ENCODE measurements at places on chromosomes 6 and 20.

- no peak overlapping the region for H3K27ac ChIP-seq
- no peak overlapping the region for H3K4me3 ChIP-seq
- no peaks in the 10 kb centered on the region for H3K4me1 ChIP-seq
- no peaks in the 10 kb centered on the region for H3K27me3 ChIP-seq
- no peaks in the 10 kb centered on the region for H3K36me3 ChIP-seq
These were observed 2.1 kb downstream of the SCUBE3 start for GRCh38 chr6:35215665-35216411.

- no peaks in the 10 kb centered on the region for H3K4me1 ChIP-seq
- H3K27ac ChIP-seq = no peak overlapping the region
- no peak for DNase-seq
- no peak overlapping the region for H3K4me3 ChIP-seq
These were observed 98.1 kb upstream of the ASCC3 start for GRCh38 chr6:100979267-100979666.

GRCh38 chr6:18451756-18452155, 64.6 kb downstream of the RNF144B start:
- no peak overlapping the region for H3K4me3 ChIP-seq
- H3K4me1 ChIP-seq = no peaks in the 10 kb centered on the region
- H3K27me3 ChIP-seq = no peaks in the 10 kb centered on the region
- DNase-seq = no peak

DNA sequence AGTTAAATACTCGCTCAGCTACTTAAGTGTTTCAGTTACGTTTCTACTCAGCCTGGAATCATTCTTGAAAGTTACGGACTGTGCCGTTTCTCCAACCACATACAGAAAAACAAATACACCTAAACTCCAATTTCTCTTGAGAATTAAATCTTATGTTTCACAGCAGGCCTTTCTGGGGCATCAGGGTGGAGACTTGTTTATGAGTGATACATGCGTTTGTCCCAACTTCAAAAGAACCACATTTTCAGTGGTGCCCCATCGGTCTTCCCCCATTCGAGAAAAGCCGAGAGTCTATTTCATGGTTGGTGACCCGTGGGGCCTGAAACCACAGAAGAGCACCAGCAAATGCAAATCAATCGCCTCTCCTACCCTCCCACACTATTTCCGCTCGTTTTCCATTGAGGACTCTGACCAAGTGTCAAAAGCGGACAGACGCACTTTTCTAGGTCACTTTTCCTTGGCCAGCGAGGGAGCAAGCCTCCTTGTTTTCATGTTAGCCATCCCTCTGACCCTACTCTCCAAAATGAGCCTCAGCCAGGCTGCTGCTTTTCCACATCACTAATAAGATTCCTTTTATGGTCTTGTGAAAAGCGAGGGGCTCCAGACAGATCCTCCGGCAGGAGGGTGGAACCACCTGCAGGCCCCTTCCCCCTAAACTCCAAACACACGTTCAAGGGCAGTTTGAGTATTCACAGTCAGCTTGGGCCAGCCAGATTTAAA, 3.1 kb downstream of the JAG1 start:
- no peaks in the 10 kb centered on the region for H3K27me3 ChIP-seq
- no peak for DNase-seq
- peaks cover 40% of the 10 kb centered on the region for H3K36me3 ChIP-seq
- peaks cover 36% of the 10 kb centered on the region for H3K4me1 ChIP-seq
- no peak overlapping the region for H3K27ac ChIP-seq

DNA sequence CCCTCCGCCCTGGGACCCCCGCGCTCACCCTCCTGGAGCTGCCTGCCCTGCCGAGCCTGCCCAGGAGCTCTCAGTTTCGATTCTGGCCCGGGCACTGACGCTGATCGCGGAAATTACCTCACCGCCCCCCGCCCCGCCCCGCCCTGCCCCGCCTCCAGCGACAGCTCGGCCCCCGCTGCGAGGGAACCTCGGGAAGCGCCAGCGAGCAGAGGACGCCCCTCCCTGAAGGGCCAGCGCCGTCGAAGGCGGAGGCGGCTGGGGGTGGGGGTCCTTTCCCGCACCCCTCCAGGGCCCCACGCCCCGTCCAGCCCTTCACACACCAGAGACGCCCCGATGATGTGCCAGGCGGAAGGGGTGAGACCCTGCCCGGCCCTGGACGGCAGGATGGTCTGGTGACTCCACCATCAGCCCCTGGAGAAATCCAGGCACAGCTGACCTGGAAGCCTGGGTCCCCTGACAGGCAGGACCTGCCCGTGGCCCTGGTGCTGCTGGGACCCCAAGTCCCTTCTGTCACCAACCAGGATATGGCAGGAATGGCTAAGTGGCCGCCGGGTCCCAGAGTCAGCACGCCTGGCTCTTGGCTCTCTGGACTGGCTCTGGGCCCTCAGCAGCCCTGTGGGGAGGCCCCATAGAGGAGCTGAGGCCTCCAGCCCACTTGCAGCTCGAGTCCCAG, at the start of gene HELZ2:
Gene HELZ2, minus strand, starts transcription at position 84 of the 673 bp plus-strand sequence. CDS start 1,854 bp downstream, outside the sequence.
- H3K27ac ChIP-seq = peak within 1 kb of the TSS; percentile 71
- DNase-seq = peak; percentile 90
- H3K4me1 ChIP-seq = peaks cover 28% of the 10 kb centered on the region
- peak within 1 kb of the TSS; percentile 79 for H3K4me3 ChIP-seq
- peaks cover 6% of the 10 kb centered on the region for H3K36me3 ChIP-seq

- DNase-seq = no peak
- H3K4me3 ChIP-seq = no peak overlapping the region
- peaks cover 5% of the 10 kb centered on the region for H3K36me3 ChIP-seq
These were observed 8.8 kb downstream of the THBS2 start for GRCh38 chr6:169244684-169245383.

DNA sequence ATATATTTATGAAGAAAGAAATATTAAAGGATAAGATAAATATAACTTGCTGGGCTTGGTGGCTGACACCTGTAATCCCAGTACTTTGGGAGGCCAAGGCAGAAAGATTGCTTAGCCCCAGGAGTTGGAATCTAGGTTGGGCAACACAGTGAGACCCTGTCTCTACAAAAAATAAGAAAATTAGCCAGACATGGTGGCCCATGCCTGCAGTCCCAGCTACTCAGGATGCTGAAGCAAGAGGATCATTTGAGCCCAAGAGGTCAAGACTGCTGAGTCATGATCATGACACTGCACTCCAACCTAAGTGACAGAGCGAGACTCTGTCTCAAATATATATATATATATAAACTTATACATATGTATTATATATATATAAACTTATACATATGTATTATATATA, 164.0 kb downstream of the MRPL14 start:
- H3K4me3 ChIP-seq = no peak overlapping the region
- H3K4me1 ChIP-seq = peaks cover 14% of the 10 kb centered on the region
- no peak overlapping the region for H3K27ac ChIP-seq
- H3K36me3 ChIP-seq = no peaks in the 10 kb centered on the region
- DNase-seq = no peak

DNA sequence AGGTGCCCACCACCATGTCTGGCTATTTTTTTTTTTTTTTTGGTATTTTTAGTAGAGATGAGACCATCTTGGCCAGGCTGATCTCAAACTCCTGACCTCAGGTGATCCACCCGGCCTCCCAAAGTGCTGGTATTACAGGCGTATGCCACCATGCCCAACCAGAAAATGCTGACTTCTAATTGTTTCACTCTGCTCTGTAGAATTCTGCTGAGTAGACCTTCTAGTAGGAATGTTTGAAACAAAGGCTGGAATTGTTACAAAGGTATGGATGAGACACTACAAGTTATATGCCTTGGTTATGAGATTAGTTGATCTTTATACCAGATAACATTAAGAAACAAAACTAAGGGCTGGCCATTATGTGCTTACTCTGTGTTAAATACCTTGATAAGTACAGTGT, 44.8 kb downstream of the MEP1A start:
- no peak overlapping the region for H3K4me3 ChIP-seq
- DNase-seq = no peak
- no peaks in the 10 kb centered on the region for H3K36me3 ChIP-seq
- no peaks in the 10 kb centered on the region for H3K27me3 ChIP-seq
- H3K27ac ChIP-seq = no peak overlapping the region
- no peaks in the 10 kb centered on the region for H3K4me1 ChIP-seq

GRCh38 chr20:6169251-6169650, 46.4 kb upstream of the FERMT1 start:
- no peak for DNase-seq
- H3K4me1 ChIP-seq = no peaks in the 10 kb centered on the region
- H3K4me3 ChIP-seq = no peak overlapping the region
- H3K27me3 ChIP-seq = no peaks in the 10 kb centered on the region

GRCh38 chr6:38326837-38327236, 312.9 kb downstream of the BTBD9 start:
- H3K27ac ChIP-seq = no peak overlapping the region
- H3K27me3 ChIP-seq = no peaks in the 10 kb centered on the region
- no peaks in the 10 kb centered on the region for H3K4me1 ChIP-seq
- H3K36me3 ChIP-seq = no peaks in the 10 kb centered on the region
- no peak overlapping the region for H3K4me3 ChIP-seq
- no peak for DNase-seq

DNA sequence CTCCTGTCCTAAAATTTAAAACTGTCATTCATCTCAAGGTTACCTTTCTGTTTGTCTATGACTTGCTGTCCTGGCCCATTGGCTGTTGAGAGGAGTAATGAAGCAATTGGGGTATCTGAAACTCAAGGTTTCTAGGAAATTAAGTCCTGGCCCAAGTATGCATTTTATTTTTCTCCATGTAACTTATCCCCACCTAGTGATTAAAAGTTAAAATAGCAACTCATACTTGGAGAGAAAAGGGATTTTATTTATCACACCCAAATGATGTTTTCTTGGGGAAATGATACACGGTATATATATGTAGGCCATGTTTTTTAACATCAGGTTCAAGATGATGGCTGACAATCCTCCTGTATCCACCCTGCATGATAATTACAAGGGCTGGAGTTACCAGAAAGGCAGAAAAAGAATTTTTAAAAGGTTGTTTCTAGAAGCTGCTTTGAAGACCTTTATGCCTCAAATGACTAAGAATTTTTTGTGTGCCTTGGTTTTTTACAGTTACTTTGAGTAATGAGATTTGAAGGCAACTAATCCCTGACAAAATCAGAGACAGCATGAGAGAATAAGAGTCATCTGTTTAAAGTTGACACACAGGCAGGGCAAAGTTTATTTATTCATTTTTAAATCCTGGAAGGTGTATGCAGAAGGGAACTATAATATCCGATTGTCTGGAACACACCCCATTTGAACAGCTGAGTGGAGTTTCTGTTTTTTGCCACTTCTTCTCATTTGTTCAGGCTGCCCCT, 28.9 kb upstream of the C6orf58 start:
- no peaks in the 10 kb centered on the region for H3K27me3 ChIP-seq
- no peaks in the 10 kb centered on the region for H3K4me1 ChIP-seq
- DNase-seq = no peak

DNA sequence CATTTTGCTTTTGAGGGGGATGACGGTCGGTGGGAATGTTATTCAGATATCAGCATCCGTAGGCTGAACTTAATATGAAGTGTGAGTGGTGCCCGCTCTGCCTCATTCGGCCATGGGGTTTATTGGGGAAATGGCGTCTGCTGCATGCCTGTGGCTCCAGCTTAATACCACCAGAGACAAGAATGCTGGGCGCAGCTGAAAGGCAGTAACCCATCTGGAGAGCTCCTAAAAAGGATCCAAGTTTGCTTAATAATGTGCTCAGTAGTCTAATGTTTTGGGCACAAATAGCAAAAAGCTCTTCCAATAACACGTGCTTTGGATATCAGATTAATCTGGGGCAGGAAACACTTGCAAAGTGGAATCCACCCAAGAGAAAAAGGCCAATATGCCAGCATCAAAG, 273.0 kb upstream of the TAB2 start:
- no peak overlapping the region for H3K4me3 ChIP-seq
- peaks cover 5% of the 10 kb centered on the region for H3K36me3 ChIP-seq
- DNase-seq = no peak
- no peak overlapping the region for H3K27ac ChIP-seq
- H3K4me1 ChIP-seq = peaks cover 7% of the 10 kb centered on the region

DNA sequence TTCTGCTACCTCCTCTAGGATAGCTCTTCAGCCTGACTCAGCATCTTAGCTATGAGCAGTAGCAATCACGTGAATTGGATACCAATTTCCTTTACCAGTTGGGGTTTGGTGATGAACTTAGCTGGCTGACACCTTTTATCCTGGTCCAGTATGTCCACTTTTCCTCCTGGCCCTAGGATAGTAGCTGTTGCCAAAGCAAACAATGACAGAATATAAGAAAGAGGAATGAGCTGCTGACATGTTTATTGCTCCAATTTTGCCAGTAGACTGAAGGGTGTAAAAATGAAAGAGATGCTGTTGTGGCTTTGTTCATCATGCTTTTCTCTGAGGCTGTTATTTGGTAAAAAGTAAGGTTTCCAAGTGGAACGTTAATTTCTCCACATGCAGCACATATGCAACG, 168.3 kb upstream of the JAG1 start:
- no peak overlapping the region for H3K27ac ChIP-seq
- H3K4me1 ChIP-seq = no peaks in the 10 kb centered on the region
- no peaks in the 10 kb centered on the region for H3K36me3 ChIP-seq
- no peaks in the 10 kb centered on the region for H3K27me3 ChIP-seq

- H3K4me3 ChIP-seq = no peak overlapping the region
- no peaks in the 10 kb centered on the region for H3K27me3 ChIP-seq
- peak; percentile 6 for DNase-seq
- no peak overlapping the region for H3K27ac ChIP-seq
- peaks cover 14% of the 10 kb centered on the region for H3K4me1 ChIP-seq
These were observed 34.3 kb upstream of the VEGFA start for GRCh38 chr6:43735642-43736199.

DNA sequence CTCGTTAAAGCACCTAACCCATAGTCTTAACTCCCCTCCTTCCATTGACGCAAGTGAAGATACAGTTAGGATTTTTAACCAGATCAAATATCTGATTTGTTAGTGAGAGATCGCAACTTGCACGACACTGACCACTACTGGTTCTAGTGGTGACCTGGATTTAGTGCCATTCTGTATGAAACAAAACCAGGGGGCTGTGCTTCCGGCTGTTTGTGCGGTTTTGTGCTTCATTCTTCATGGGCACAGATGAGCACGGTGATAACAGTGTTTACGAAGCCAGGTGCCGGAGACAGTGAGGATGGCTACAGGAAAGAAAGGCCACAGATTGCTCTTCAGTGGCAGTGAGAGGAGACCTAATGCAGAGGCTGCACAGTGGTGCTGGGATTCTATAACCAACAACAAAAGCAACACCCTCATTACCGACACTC, 75.5 kb downstream of the NOL4L start:
- H3K36me3 ChIP-seq = no peaks in the 10 kb centered on the region
- H3K27me3 ChIP-seq = no peaks in the 10 kb centered on the region
- peaks cover 44% of the 10 kb centered on the region for H3K4me1 ChIP-seq
- peak overlapping the region; percentile 75 for H3K27ac ChIP-seq

- DNase-seq = no peak
- no peaks in the 10 kb centered on the region for H3K4me1 ChIP-seq
- H3K27me3 ChIP-seq = peaks cover 11% of the 10 kb centered on the region
- H3K36me3 ChIP-seq = no peaks in the 10 kb centered on the region
- H3K4me3 ChIP-seq = no peak overlapping the region
These were observed 49.3 kb upstream of the NNAT start for GRCh38 chr20:37471741-37472235.

All from SK-N-SH (cell line).